ENCODE measurements at places on chromosomes 6 and 20. TPM values are rescaled to one million over a fixed set of nuclear protein-coding genes. Genes with fewer than 3 reads are reported as not detected.

The GHRH gene
- polyA plus RNA-seq: not detected

The WFDC10B gene
- polyA plus RNA-seq: not detected

The PNLDC1 gene
- polyA plus RNA-seq: not detected

The CRISP2 gene
- polyA plus RNA-seq: not detected

The SLC2A10 gene
- not detected for polyA plus RNA-seq

The FOXS1 gene
- not detected for polyA plus RNA-seq

The FAM209B gene
- polyA plus RNA-seq: 1.0 TPM

The CDSN gene
- not detected for polyA plus RNA-seq

Data from CD14-positive monocyte (primary cell).